ENCODE measurements at places on chromosomes 2 and 18.

- no peak for DNase-seq
These were observed 92.5 kb upstream of the NEUROD1 start for GRCh38 chr2:181772777-181773176.

GRCh38 chr2:63600881-63601460 lies 12.2 kb downstream of the MDH1 start:
- no peak for DNase-seq

DNA sequence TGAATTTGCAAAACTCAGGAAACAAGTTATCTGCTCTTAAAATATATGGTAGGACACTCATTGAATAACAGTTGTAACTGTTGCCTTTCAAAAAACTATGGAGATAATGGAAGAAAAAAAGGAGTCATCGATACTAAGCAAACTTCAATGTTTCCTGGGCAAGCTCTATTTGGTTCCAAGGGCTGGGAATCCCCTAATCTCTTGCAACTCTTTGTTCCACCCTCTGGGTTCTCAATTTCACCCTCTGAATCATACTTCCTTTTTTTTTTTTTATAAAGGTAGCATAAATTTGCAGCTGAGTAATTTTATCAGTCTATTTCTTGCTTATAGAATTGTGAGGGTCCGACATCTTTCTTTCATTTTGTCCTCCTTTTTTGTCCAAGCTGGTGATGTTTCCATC lies 36.7 kb downstream of the SLC9A4 start:
- DNase-seq, result no peak

- no peak for DNase-seq
These were observed 44.5 kb upstream of the SEMA4C start for GRCh38 chr2:96914332-96914731.

DNA sequence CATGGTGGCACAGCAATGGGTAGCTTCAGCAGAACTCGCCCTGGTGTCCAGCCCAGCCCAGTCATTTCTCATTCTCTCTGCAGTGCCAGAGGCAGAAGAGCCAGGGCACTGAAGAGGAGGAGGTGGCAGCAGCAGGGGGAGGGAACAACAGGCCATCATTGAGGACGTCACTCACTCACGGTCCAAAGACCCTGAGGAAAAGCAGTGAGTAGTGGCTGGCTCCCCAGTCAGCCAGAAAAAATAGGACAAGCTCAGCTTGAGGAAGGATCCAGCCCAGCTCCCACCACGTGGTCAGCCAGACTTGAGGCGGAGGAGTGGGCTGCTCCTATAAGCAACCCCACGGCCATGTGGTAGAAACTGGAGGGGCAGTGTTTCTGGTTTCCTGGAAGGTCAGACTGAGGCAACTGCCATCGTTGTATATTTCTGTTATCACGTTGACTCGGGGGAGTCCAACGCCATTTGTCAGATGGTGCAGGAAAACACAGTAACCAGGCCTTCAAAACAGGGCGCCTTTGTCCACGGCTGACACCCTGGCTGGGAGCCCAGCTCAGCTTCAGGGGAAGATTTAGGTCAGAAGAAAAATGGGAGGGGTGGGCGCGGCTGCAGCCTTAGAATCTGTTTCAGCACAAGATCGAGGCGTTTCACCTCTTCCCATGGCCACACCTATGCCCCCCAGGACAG lies 19.0 kb upstream of the TMEM247 start:
- no peak for DNase-seq

DNA sequence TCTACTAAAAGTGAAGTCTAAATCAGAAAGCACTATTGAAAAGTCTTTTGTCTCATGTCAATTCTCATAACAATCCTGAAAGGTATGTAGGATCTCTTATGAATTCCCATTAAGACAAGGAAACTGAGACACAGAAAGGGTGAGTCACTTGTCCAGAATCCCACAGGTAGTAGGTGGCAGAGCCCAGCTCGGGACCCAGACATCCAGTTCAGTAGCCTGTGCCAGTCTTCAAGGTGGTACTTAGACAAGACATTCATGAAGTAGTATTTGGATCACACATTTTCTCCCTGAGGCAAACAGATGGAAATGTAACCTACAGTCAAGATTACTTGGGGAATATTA lies 14.8 kb upstream of the PARD3B start:
- no peak for DNase-seq

- no peak for DNase-seq
These were observed 1.4 kb downstream of the DOK6 start for GRCh38 chr18:69401972-69402532.

DNA sequence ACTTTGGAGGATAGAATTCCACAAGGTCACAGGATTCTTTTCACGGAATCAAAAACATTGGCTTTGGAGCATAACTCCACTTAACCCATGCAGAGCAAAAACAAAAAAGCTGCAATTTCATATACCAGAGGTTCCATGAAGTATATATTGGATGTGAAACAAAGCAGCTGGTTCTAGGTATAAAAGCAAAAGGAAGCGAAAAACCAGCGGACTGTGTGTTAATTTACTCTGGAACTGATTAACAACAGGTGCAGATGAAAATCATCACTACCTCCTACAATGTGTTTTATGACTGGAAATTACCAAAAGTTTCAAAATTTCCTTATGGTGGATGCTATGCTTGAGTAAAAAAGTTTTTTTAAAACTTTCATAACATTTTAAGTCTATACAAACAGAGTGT lies 54.4 kb upstream of the LINC00305 start:
- DNase-seq, result no peak

- peak; percentile 45 for DNase-seq
These were observed 71.1 kb downstream of the DSC3 start for GRCh38 chr18:30971338-30971956.

DNA sequence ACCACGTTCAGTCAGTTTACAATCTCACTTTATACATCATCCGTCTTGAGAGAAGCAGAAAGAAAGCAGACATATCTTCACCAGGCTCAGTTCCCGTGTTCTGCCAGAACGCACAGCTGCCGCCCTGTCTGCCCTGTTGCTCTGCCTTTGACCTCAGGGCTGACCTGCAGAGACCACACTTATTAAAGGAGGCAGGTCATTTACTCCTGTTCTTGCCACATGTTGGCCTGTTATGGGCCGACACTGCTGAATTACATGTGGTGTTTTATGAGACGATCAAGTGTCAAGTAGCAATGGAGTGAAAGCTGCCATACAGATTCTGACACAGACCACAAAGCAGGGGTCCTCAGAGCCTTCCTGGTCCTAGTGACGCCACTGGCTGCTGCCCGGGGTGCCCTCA lies 232.2 kb downstream of the TTC32 start:
- DNase-seq, result no peak

GRCh38 chr2:10668402-10669012 lies 21.3 kb downstream of the NOL10 start:
- peak; percentile 78 for DNase-seq

DNA sequence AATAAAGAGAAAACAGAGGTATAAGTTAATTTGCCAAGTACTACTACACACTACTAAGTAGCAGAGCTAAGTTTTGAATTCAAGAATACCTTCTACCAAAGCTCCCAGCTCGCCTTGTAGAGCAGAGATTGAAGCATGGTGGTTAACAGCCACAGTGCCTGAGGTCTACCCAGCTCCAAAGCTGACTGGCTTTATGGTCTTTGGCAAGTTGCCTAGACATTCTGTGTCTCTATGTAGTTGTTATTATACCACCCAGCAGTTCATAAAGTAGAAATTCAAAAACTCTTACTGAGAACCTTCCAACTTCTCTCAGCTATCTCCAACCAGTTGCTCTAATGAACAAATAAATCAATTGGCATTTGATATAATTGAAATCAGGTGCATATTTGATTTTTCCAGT lies 87.8 kb downstream of the PDE11A start:
- DNase-seq, result no peak

GRCh38 chr18:50099725-50100407 lies 95.1 kb downstream of the MYO5B start:
- no peak for DNase-seq

DNA sequence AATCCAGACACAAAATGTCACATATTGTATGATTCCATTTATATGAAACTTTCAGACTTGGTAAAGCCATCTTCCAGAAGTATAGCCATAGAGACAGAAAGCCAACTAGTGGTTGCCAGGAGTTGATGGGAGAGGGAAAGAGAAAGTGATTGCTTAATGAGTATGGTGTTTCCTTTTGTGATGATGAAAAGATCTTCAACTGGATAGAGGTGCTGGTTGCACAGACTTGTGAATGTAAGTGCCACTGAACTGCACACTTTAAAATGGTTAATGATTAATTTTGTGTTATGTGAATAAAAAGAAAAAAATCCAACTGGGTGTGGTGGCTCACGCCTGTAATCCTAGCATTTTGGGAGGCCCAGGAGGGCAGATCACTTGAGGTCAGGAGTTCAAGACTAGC lies 135.3 kb upstream of the SLC1A4 start:
- DNase-seq, result no peak

- no peak for DNase-seq
These were observed 31.5 kb upstream of the TSPYL6 start for GRCh38 chr2:54287532-54287931.

DNA sequence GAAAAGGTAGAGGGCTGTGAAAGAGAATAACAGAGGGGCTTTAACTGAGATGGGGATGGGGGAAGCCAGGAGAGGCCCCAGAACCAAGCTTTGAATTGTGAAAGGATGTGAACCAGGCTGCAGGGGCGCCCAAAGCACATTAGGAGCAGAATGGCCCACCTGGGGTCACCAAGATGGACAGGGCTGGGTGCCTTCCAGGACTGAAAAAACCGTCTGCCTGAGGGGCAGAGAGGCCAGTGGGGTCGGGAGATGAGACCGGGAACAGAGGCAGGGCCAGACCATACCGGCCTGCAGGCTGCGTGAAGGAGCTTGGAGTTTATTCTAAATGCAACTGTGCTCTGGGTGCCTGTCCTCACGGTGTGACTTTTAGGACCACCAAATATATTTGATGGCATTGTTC lies 29.1 kb upstream of the FAM136A start:
- no peak for DNase-seq

- DNase-seq, result no peak
These were observed 667.2 kb downstream of the ZEB2 start for GRCh38 chr2:143852759-143853158.

- DNase-seq, result no peak
These were observed 284.7 kb upstream of the RAB12 start for GRCh38 chr18:8324343-8325065.

- DNase-seq, result no peak
These were observed 40.6 kb upstream of the TMEM247 start for GRCh38 chr2:46438794-46439193.

GRCh38 chr2:176997074-176997791 lies 215.4 kb upstream of the HNRNPA3 start:
- DNase-seq, result no peak

GRCh38 chr18:21327101-21327500 lies 85.1 kb downstream of the GREB1L start:
- no peak for DNase-seq

GRCh38 chr2:46973673-46974072 lies 58.1 kb upstream of the MCFD2 start:
- DNase-seq, result no peak

DNA sequence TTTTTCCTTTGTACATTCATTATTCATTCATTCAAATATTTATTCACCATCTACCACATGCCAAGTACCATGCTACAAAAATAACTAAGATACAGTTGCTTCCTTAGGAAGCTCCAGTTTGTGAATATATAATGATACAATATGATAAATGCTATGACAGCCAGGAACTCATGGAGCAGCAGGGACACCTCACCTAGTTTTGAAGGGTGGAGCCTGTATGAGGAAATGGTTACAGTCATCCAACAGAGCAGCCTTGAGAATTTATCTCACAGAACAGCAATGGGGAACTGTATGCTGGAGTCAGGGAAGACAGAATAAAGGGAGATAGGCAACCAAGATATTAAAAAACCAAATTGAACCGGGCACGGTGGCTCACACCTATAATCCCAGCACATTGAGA lies 124.0 kb downstream of the OSBPL1A start:
- no peak for DNase-seq

DNA sequence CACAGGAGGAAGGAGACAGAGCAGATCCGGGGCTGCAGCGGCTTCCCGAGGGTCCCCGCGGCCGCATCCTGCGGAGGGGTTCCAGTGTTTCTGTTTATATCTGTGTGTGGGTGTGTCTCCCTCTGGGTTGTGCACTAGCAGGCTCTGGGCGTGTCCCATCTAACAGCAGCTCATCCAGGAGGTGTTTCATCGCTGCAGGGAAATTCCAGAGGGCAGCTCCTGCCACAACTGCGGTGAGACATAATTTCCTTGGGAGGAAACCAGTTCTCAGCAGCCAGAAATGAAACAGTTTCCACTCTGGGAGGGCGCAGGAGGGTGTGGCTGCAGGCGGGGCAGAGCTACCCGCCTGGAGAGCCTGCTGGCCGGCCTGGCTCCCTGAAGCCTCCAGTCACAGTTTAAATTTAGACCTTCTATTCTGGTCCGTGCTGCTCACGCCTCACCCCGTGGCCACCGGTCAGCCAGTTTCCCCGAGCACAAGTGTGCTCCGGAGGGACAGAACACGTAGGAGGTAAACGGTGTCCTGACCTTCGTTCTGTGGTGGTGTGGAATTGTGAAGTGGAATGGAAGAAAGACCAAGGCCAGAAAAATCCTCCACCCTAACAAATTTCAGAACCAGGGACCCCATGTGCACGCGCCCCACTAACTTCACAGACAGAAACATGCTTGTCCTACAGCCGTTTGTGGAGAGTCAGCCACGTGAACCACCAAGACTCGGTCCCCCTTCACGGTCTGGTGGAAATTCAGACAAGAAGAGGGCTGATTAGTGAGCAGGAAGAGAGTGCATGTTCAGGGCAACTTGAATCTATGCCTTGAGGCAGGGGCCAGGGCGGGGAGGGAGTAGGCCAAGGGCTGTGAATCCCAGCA lies 50.2 kb downstream of the TEX44 start:
- DNase-seq, result peak; percentile 80

DNA sequence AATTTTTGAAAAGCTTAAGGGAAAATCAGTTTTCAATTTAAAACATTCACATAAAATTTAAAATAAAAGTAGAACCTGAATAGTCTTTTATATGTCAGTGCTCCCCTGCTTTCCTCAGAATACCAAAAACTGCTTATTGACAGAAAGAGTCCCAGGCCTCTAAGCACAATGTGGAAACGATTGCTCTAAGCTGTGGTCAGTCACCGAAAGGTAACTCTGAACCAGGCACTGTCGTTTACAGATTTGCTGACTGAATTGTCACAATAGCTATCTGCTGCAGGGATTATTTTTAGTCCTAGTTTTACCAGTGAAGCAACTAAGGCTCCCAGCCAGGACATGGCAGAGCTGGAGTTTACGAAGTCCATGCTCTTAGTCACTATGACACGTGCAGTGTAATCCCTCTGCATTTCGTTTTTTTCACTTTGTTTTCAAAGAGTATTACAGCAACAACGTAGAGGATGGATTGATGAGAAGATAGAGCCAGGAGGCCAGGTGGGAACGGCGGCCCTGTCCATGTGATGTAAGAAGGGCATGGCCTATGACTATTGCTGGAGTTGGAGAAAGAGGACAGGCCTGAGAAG lies 28.1 kb upstream of the TMEM247 start:
- DNase-seq, result no peak

DNA sequence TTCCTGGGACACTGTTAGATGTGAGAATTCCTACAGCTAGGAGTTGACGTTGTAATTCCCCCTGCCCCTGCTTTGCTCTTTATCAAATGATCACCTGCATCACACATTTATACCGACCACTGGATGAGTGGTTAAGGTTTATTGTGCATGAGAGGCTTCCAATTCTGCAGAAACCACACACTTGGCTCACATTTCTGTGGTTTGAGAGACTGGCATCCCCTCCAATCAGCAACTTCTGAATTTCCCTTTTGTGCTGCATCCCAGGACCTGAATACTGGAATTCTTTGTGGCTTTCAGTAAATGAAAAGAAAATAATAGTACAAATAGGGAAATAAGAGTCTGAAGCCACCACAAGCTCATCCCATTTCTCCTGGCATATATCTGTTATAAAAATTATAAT lies 628.7 kb upstream of the PIK3C3 start:
- DNase-seq, result no peak

GRCh38 chr18:62939926-62940325 lies 224.6 kb downstream of the PHLPP1 start:
- DNase-seq, result no peak

All from hematopoietic multipotent progenitor cell treated with erythropoietin and hydrocortisone succinate and interleukin-3 and kit ligand, for 8 days (in vitro differentiated cells).